ENCODE measurements at places on chromosomes 7 and 10. TPM values are rescaled to one million over a fixed set of nuclear protein-coding genes. Genes with fewer than 3 reads are reported as not detected.

Gene NYAP1
- 2.3 TPM for total RNA-seq

Gene OR2A1
- total RNA-seq, result not detected

Gene SLC37A3
- total RNA-seq, result 29.0 TPM

Gene CFTR
- 0.06 TPM for total RNA-seq

Gene SPDYE6
- total RNA-seq, result not detected

Gene BMI1
- total RNA-seq, result 38.2 TPM

Gene SEMA4G
- 8.0 TPM for total RNA-seq

Gene UNC5B
- total RNA-seq, result 0.88 TPM

Gene TET1
- 0.57 TPM for total RNA-seq

Gene FZD8
- 7.2 TPM for total RNA-seq

Gene GATA3
- 4.5 TPM for total RNA-seq

Gene MBLAC1
- total RNA-seq, result 2.6 TPM

Gene PPP1R3C
- total RNA-seq, result 20.4 TPM

Gene C10orf143
- 0.83 TPM for total RNA-seq

Gene KIAA1549
- 5.7 TPM for total RNA-seq

Gene CYP3A7
- total RNA-seq, result not detected

Gene C10orf120
- not detected for total RNA-seq

Gene VWDE
- total RNA-seq, result 0.63 TPM

Gene FAM180A
- total RNA-seq, result not detected

Gene OR2A12
- not detected for total RNA-seq

Gene LIMK1
- total RNA-seq, result 35.7 TPM

Gene C10orf105
- not detected for total RNA-seq

Gene FOXK1
- total RNA-seq, result 11.8 TPM

Gene VTI1A
- 13.5 TPM for total RNA-seq

Gene SOSTDC1
- total RNA-seq, result not detected

Gene ACTR3C
- not detected for total RNA-seq

Gene CLDN3
- total RNA-seq, result 1.2 TPM

Gene MMD2
- not detected for total RNA-seq

Gene ITGB8
- 0.81 TPM for total RNA-seq

Gene EBLN1
- 0.21 TPM for total RNA-seq

Gene ADAM12
- 5.4 TPM for total RNA-seq

Gene ZP3
- total RNA-seq, result 19.3 TPM

Gene ZC3HAV1L
- total RNA-seq, result 6.6 TPM

Gene WDFY4
- total RNA-seq, result not detected

Gene NUTM2A
- total RNA-seq, result 0.14 TPM

Gene CLDN4
- 4.6 TPM for total RNA-seq

Gene FAM237B
- total RNA-seq, result not detected

Gene PHTF2
- 14.6 TPM for total RNA-seq

Gene NCF1
- total RNA-seq, result 0.09 TPM

Gene CYP2E1
- total RNA-seq, result 0.39 TPM

Gene SLC35B4
- total RNA-seq, result 34.9 TPM

Gene CACUL1
- 12.1 TPM for total RNA-seq

Gene LRRC17
- not detected for total RNA-seq

All from A549 treated with CORT108297 at 1 μM for 4 hours (cell line).